Kidney (tissue), 22 donors: ENCODE measurements at places on chromosomes 7 and 10. TPM values are rescaled to one million over a fixed set of nuclear protein-coding genes. Genes with fewer than 3 reads are reported as not detected.

The SPDYE16 gene
- 0.31 TPM for total RNA-seq

GRCh38 chr7:97016381-97017191 lies 8.0 kb downstream of the DLX5 start:
- no peak for DNase-seq
- H3K27ac ChIP-seq, result no peak overlapping the region
- H3K4me1 ChIP-seq, result peaks cover 3% of the 10 kb centered on the region

DNA sequence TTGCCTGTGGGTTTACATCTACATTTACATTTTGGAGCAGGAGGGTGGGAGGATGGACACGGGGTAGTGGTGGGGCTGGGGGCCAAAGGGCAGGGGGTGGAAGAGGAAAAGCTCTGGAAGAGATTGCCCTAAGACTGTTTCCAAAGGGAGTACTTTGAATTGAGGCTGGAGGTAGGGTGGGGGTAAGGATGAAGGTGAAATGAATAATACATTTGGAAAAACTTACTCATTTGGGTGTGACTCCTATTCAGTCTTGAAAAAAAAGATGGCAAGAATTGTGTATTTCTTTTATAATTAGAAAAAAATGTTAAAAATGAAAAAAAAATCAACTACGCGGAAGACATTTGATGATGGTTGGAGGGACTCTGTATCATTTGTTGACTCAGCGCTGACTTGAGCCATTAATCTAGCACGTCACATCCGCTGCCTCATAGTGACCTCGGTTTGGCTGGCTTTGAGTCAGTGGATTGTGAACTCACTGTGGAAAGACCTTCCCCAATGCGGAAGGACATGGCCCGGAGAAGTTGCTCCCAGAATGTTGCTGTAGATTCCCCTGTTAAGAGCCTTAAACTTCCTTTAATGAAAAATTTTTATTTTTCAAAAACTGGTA lies 2.8 kb downstream of the FAM180A start:
- no peak overlapping the region for H3K4me3 ChIP-seq
- H3K27ac ChIP-seq, result no peak overlapping the region
- no peaks in the 10 kb centered on the region for H3K4me1 ChIP-seq

DNA sequence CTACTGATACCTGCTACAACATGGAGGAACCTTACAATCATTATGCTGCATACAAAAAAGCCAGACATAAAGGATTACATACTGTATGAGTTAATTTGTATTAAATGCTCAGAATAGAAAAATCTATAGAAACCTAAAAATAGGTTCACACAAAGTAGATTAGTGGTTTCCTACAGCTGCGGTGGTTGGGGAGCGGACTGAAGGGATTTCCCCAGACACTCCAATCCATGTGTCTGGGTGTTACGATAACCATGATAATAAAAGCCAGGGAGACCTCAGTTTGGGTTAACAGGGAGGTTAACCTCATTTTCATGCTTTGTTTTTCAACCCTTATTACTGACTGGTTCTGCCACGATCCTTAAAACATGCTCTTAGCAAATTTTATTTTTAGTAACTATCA lies 355.9 kb downstream of the KCNMA1 start:
- no peaks in the 10 kb centered on the region for H3K27me3 ChIP-seq
- no peaks in the 10 kb centered on the region for H3K36me3 ChIP-seq
- DNase-seq, result no peak
- H3K4me1 ChIP-seq, result no peaks in the 10 kb centered on the region
- no peak overlapping the region for H3K27ac ChIP-seq
- no peak overlapping the region for H3K4me3 ChIP-seq

The MNX1 gene
- total RNA-seq, result 1.1 TPM

GRCh38 chr10:74669210-74669609 lies 157.2 kb upstream of the KAT6B start:
- H3K27ac ChIP-seq, result no peak overlapping the region
- no peaks in the 10 kb centered on the region for H3K4me1 ChIP-seq
- DNase-seq, result no peak

The PLAU gene
- 40.8 TPM for total RNA-seq

The KNDC1 gene
- total RNA-seq, result 8.7 TPM

- H3K27me3 ChIP-seq, result no peaks in the 10 kb centered on the region
- DNase-seq, result no peak
- H3K4me3 ChIP-seq, result no peak overlapping the region
- no peak overlapping the region for H3K27ac ChIP-seq
Measured at GRCh38 chr10:11403116-11403515, 208.3 kb downstream of the USP6NL start.

The CACNB2 gene
- total RNA-seq, result 2.8 TPM

The CALHM3 gene
- not detected for total RNA-seq

GRCh38 chr7:20786421-20786778 lies 286 bp downstream of the SP8 start:
- H3K4me1 ChIP-seq, result no peaks in the 10 kb centered on the region
- DNase-seq, result peak; percentile 44

The KLF6 gene
- total RNA-seq, result 230 TPM

- H3K27me3 ChIP-seq, result no peaks in the 10 kb centered on the region
- H3K4me1 ChIP-seq, result no peaks in the 10 kb centered on the region
- H3K36me3 ChIP-seq, result no peaks in the 10 kb centered on the region
- no peak overlapping the region for H3K4me3 ChIP-seq
- no peak overlapping the region for H3K27ac ChIP-seq
Measured at GRCh38 chr10:17209881-17210280, 8.4 kb upstream of the TRDMT1 start.

DNA sequence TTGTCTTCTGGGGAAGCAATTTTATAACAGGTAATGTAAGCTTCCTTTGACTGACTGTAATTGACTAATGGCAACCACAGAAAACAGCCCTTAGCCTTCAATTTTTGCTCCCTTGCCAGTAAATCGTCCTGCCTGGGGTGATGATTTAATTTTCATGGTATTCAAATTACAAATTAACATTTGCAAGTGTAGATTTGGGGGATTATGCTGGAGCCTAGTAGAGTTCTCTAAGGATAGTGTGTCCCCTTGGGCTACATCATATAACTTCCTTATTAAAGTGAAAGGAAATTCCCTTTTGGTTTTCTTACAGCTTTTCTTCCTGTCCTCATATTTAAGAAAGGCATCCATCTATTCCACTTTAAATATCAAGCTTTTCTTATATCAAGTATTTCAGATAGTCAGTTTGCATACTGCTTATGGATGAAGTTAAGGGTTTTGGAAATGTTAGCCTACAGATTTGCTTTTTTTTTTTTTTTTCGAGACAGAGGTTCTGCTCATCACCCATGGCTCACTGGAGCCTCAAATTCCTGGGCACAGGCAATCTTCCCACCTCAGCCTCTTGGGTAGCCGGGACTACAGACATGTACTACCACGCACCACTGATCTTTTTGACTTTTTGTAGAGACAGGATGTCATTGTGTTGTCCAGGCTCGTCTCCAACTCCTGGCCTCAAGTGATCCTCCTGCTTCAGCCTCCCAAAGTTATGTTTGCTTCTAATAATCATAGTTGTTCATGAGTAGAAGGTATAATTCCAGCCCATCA lies 35.9 kb upstream of the HDAC9 start:
- H3K27me3 ChIP-seq, result no peaks in the 10 kb centered on the region
- no peak for DNase-seq
- H3K4me1 ChIP-seq, result no peaks in the 10 kb centered on the region

The C7orf33 gene
- total RNA-seq, result not detected

The SLC29A4 gene
- total RNA-seq, result 3.4 TPM

The ADAMTS14 gene
- 0.47 TPM for total RNA-seq

DNA sequence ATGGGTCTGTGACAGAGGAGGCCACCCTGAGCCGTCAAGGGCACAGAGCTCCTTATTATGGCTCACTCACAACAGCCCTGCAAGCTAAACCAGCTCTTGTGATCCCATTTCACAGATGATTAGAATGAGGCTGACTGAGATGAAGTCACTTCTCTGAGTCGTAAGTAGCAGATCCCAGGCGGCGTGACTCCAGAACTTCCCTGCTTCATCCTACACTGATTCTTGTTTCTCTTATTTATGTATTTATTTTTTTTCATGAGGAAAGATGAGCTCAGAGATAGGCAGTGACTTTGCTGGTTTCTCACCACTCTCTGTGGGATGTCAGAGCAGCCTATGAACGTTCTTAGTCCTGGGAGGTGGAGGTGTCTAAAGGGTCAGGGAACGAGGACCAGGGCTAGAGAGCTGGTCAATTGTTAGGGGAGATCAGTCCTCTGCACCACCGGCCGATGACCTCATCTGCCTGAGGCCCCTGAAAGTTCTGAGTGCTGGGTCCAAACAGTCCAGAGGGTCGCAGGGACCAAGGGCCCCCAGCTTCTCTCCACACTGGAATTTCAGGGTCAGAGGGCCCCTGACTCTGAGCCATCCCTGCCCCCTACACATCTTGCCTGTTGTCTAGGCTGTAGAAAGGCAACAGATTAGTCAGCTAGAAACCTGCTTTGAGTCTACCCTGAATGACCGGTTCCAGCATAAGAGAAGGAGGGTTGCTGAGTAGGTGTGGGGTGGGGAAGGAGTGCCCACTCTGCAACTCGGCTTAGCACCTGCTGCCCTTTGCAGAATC lies 17.9 kb downstream of the CLRN3 start:
- H3K27me3 ChIP-seq, result no peaks in the 10 kb centered on the region
- H3K4me3 ChIP-seq, result no peak overlapping the region
- no peak overlapping the region for H3K27ac ChIP-seq
- H3K4me1 ChIP-seq, result peaks cover 3% of the 10 kb centered on the region

DNA sequence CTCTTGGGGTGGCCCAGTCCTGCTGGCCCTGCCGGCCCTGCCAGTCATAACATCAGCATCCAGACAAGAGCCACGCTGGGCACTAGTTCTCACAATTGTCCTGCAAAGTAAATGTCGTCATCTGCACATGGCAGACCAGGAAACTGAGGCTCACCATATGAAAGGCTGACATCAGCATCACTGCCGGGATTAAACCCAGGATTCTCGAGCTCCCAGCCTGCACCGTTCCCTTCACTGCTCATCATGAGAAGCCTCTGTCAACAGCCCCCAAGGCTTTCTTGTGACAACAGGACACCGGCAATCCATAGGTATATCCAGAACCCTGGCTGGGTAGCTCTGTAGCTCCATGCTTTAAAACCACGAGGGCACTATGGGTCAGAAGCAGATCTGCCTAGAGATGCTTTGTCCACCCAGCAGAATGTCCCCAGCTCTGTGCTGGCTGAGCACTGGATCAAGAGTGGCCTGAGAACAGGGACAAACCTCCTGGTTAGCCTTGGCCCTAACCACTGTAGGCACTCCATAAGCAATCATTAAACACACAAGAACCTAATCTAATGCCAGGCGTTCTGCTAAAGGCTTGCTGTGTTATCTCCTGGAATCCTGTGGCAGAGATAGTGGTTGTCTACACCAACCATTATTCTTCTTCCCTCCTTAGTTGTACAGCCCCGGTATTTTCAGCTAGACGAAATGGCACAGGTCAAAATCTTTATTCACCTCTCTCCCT lies 41.2 kb upstream of the C10orf71 start:
- no peaks in the 10 kb centered on the region for H3K36me3 ChIP-seq
- DNase-seq, result no peak
- H3K4me3 ChIP-seq, result no peak overlapping the region
- no peaks in the 10 kb centered on the region for H3K27me3 ChIP-seq
- H3K4me1 ChIP-seq, result peaks cover 2% of the 10 kb centered on the region

DNA sequence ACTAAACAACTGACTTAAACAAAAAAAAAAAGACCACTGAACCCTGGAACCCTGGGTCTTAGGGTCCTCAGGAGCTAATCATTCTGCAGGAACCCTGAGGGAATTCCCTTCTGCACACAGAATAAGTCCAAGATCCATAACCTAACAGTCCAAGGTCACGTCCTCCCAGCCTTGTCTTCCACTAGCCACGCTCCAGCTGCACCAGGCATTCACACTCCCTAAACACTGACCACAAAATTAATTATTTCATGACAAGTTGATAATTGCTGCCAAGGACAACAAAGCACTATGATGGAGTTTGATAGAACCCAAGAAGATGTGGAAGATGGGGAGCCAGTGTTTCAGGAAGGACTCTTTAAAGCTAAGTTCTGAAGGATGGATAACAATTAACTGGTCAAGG lies 130.6 kb downstream of the SH3PXD2A start:
- no peak overlapping the region for H3K27ac ChIP-seq
- H3K4me3 ChIP-seq, result no peak overlapping the region
- H3K27me3 ChIP-seq, result no peaks in the 10 kb centered on the region
- no peak for DNase-seq
- no peaks in the 10 kb centered on the region for H3K36me3 ChIP-seq

- no peak overlapping the region for H3K27ac ChIP-seq
- H3K36me3 ChIP-seq, result no peaks in the 10 kb centered on the region
- DNase-seq, result no peak
- no peaks in the 10 kb centered on the region for H3K4me1 ChIP-seq
Measured at GRCh38 chr7:154409703-154410311, 357.6 kb downstream of the DPP6 start.

The ADAM8 gene
- total RNA-seq, result 16.6 TPM

- no peak overlapping the region for H3K4me3 ChIP-seq
- no peaks in the 10 kb centered on the region for H3K4me1 ChIP-seq
- no peak for DNase-seq
- H3K27ac ChIP-seq, result no peak overlapping the region
- no peaks in the 10 kb centered on the region for H3K27me3 ChIP-seq
- H3K36me3 ChIP-seq, result no peaks in the 10 kb centered on the region
Measured at GRCh38 chr7:105838627-105839231, 37.7 kb downstream of the ATXN7L1 start.

DNA sequence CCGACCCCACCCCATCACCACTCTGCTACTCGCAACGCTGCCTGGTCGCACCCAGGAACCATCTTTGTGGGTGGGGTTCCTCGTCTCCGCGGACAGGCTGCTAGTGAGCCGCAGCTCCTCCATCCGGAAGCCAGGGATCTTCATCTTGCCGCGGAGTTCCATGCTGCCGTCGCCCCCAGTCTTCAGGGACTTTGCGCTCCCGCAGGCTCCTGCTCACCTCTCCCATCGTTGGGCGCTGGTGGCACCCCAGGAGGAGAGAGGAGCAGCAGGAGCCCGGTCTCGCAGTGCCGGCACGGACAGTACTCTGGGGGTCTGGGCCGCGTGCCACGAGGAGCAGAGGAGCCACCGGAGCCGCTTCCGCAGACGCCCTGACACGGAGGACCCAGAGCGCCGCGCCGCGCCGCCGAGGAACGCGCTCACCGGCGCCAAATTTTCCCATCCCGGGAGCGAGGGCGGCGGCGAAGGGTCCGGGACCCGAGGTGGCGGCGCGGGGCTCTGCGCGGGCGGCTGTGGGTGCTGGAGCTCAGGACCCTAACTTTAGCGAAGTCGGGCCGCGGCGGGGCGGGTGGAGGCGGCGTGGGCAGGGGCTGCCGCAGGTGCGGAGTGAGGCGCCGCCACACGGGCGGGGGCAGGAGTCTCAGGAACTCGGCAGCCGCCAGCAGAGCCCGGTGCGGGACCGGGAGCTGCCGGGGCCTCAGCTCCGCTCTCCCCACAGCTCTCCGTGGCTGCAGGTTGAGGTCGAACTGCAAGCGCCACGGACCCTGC lies 750.1 kb upstream of the SORCS1 start:
- H3K4me1 ChIP-seq, result no peaks in the 10 kb centered on the region
- peak overlapping the region; percentile 52 for H3K4me3 ChIP-seq
- H3K36me3 ChIP-seq, result no peaks in the 10 kb centered on the region
- peaks cover 3% of the 10 kb centered on the region for H3K27me3 ChIP-seq

GRCh38 chr7:1314021-1314907 lies 81.6 kb downstream of the UNCX start:
- no peaks in the 10 kb centered on the region for H3K36me3 ChIP-seq
- H3K27me3 ChIP-seq, result no peaks in the 10 kb centered on the region
- H3K27ac ChIP-seq, result no peak overlapping the region

- H3K27ac ChIP-seq, result no peak overlapping the region
- DNase-seq, result peak; percentile 62
- H3K27me3 ChIP-seq, result no peaks in the 10 kb centered on the region
- H3K4me1 ChIP-seq, result peaks cover 5% of the 10 kb centered on the region
- no peak overlapping the region for H3K4me3 ChIP-seq
Measured at GRCh38 chr10:119754085-119754484, 28.2 kb downstream of the INPP5F start.

The GBX1 gene
- total RNA-seq, result not detected

- H3K4me3 ChIP-seq, result no peak overlapping the region
- peaks cover 4% of the 10 kb centered on the region for H3K4me1 ChIP-seq
- H3K27ac ChIP-seq, result no peak overlapping the region
- no peaks in the 10 kb centered on the region for H3K27me3 ChIP-seq
Measured at GRCh38 chr10:100509241-100509840, 10.3 kb downstream of the SEC31B start.
